H1 (cell line): ENCODE measurements at places on chromosomes 6 and 20. TPM values are rescaled to one million over a fixed set of nuclear protein-coding genes. Genes with fewer than 3 reads are reported as not detected.

The TFAP2D gene
- polyA plus RNA-seq = not detected in 2 replicates

The PSMA7 gene
- polyA plus RNA-seq = 607 and 648 TPM in 2 replicates

The PDE10A gene
- 1.1 TPM in 2 replicates for polyA plus RNA-seq

The LAMP5 gene
- polyA plus RNA-seq = 0.66 and 1.9 TPM in 2 replicates

The PAX1 gene
- polyA plus RNA-seq = not detected in 2 replicates

- no peaks in the 10 kb centered on the region for H3K27me3 ChIP-seq
- no peak overlapping the region for H3K4me3 ChIP-seq
- H3K36me3 ChIP-seq = no peaks in the 10 kb centered on the region
- DNase-seq = no peak
- no peak overlapping the region for H3K27ac ChIP-seq
These were observed 366.5 kb upstream of the ARID1B start for GRCh38 chr6:156410649-156411048.

DNA sequence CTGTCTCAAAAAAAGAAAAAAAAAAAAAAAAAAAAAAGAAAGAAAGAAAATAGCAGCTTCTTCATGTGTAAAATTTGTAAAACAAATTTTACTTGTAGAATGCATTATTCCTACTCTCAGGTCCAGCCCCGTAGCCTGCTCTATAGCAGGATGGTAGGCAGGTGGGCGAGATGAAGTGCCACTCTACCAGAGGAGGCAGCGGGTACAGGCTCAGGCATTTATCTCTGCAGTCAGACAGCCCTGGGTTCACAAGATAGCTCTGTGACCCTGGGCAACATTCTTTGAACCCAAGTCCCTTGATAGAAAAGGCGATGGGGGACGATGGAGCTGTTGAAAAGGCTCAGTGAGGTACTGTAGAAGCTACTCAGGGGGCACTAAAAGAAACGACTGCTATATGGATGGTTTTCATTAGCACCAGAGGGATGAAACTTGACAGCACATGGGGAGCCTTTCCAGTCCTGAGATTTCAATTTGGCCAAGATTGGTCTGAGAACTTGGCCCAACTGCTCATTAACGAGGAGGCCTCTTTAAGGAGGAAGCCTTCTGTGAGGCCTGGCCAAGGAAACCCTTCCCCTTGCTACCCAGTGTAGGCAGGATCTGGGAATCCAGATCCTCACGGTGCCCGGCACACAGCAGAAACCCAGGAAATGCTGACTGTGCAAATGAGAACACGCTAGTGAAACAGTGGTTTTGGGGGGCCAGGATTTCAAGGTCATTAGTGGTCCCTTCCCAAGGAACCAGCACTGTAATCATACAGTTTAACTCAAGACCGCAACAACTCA, 63.1 kb downstream of the MYH7B start:
- no peaks in the 10 kb centered on the region for H3K4me1 ChIP-seq
- no peak for DNase-seq
- no peaks in the 10 kb centered on the region for H3K27me3 ChIP-seq

DNA sequence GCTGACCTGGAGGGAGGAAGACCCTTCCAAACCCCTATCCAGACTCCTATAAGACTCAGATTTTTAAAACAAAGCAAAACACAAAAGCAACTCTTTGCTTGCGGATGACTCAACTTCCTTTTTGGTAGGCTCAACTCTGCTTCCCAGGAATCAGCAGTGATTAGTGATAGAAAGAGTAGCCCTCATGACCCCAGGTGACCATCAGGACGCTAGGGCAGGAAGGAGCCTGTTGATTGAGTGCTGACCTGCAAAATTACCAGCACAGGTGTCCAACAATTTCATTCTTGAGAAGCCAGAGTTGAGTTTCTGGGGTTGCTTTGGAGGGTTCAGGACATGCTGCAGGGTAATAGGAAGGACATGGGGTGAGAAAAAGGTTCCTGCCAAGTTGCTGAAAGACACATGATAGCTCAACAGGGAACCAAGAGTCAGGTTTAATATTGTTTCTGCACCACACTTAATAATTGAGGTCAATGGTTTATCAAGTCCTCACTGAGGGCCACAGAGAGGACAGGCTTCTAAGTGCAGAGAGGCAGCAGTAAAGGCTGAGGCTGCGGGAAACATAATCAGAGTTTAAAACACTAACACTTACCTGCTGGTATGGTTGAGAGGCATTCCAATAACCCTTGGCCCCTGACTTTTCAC, 67.4 kb upstream of the BMP2 start:
- H3K27ac ChIP-seq = no peak overlapping the region
- peaks cover 2% of the 10 kb centered on the region; the same call in 1 of the 2 replicates for H3K27me3 ChIP-seq
- no peak for DNase-seq
- H3K4me3 ChIP-seq = no peak overlapping the region
- H3K4me1 ChIP-seq = no peaks in the 10 kb centered on the region; the same call in 1 of the 2 replicates
- H3K36me3 ChIP-seq = no peaks in the 10 kb centered on the region

DNA sequence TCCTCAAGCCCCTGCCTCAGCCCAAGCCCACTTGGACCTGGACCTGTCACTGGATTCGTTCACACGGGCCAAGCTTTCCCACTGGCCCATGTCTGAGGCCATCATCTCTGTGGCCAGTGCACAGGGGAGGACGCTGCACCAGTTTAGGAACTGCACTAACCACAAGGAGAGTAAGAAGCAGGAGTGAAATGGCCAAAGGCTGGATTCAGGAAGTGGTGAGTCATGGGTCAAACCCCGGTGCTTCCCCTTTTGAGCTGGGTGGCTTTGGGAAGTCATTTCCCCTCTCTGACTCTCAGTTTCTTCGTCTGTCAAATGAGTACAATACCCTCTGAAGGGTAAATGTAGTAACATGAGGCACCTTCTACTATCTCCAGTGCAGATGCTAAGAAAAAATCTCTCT, 87.9 kb downstream of the CD40 start:
- H3K27ac ChIP-seq = no peak overlapping the region
- no peaks in the 10 kb centered on the region for H3K36me3 ChIP-seq
- no peak for DNase-seq
- H3K27me3 ChIP-seq = peaks cover 2% of the 10 kb centered on the region; the same call in 1 of the 2 replicates
- peaks cover 3% of the 10 kb centered on the region for H3K4me1 ChIP-seq
- no peak overlapping the region for H3K4me3 ChIP-seq

- H3K27ac ChIP-seq = no peak overlapping the region
- H3K4me1 ChIP-seq = no peaks in the 10 kb centered on the region
- no peak overlapping the region for H3K4me3 ChIP-seq
- no peak for DNase-seq
- H3K36me3 ChIP-seq = no peaks in the 10 kb centered on the region
These were observed 306.9 kb upstream of the PTCHD4 start for GRCh38 chr6:48417927-48418326.

DNA sequence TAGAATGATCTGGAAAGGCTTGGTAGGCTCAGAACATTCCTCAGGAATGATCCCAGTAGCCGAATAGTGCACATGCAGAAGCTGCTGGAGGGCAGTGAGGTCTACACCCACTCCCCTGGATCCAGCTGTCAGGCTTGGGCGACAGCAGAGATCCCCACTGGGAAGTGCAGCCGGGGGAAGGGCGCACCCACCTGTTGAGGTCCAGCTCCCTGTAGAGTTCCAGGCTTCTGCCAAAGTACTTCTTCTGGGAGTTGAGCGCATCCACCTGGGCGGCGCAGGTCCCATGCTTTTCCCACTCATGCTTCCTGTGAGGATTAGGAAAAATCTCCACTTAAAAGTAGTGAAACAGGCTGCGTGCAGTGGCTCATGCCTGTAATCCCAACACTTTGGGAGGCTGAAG, 17.6 kb downstream of the RNASET2 start:
- no peak overlapping the region for H3K27ac ChIP-seq
- no peaks in the 10 kb centered on the region for H3K36me3 ChIP-seq
- no peak overlapping the region for H3K4me3 ChIP-seq
- DNase-seq = no peak

GRCh38 chr6:129661536-129662405, 48.2 kb downstream of the ARHGAP18 start:
- no peaks in the 10 kb centered on the region for H3K27me3 ChIP-seq
- no peak overlapping the region for H3K27ac ChIP-seq
- H3K4me3 ChIP-seq = no peak overlapping the region
- no peak for DNase-seq
- H3K36me3 ChIP-seq = no peaks in the 10 kb centered on the region

- H3K27ac ChIP-seq = no peak overlapping the region
- no peaks in the 10 kb centered on the region for H3K27me3 ChIP-seq
- H3K4me1 ChIP-seq = no peaks in the 10 kb centered on the region
These were observed 70.2 kb upstream of the BEND3 start for GRCh38 chr6:107185391-107185970.

- no peaks in the 10 kb centered on the region for H3K36me3 ChIP-seq
- H3K4me3 ChIP-seq = no peak overlapping the region
- H3K4me1 ChIP-seq = no peaks in the 10 kb centered on the region
- no peak overlapping the region for H3K27ac ChIP-seq
These were observed 29.7 kb downstream of the GJA1 start for GRCh38 chr6:121465101-121465500.

DNA sequence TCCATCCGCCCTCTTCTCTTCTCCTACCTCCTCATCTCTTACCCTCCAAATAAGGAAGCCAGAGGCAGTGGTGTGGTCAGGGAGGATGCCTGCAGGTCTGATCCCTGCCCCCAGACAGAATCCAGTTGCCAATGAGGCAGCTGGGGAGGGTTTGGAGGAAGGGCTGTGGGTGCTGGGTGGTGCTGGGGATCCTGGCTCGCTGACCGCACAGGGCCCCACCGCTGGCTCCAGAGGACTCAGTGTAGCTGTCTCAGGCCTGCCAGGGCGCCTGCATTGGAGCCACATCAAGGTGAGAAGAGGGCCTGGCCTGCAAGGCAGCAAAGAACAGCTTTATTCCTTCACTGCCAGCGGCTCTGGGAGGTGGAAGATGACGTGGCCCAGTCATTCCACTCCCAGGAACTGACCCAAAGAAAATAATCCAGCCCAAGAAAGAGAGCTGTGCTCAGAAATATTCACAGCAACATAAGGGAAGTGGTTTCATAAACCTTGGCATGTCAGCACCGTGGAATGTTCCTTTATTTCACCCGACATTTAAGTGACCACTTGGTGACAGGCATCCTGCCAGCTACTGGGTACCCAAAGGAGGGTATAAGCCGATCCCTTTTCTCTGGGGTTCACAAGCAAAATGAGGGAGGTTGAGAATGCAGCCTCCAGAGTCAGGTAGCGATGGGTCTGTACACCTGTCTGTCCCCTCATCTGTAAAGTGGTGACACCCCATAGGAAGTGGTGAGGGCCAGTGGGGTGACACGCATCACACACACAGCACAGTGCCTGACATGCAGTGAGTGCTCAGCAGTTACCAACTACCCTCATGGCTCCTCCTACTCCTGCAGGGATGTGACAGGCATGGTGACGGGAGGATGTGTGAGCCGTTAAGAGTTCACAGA, 125.1 kb downstream of the SNX5 start:
- H3K27ac ChIP-seq = no peak overlapping the region
- no peaks in the 10 kb centered on the region for H3K27me3 ChIP-seq
- H3K36me3 ChIP-seq = no peaks in the 10 kb centered on the region
- no peak overlapping the region for H3K4me3 ChIP-seq
- no peaks in the 10 kb centered on the region; the same call in 1 of the 2 replicates for H3K4me1 ChIP-seq
- DNase-seq = no peak

GRCh38 chr6:113127786-113128419, 729.2 kb upstream of the MARCKS start:
- no peaks in the 10 kb centered on the region for H3K36me3 ChIP-seq
- H3K4me3 ChIP-seq = no peak overlapping the region
- H3K4me1 ChIP-seq = no peaks in the 10 kb centered on the region
